ENCODE measurements at places on chromosomes 7 and 10.

DNA sequence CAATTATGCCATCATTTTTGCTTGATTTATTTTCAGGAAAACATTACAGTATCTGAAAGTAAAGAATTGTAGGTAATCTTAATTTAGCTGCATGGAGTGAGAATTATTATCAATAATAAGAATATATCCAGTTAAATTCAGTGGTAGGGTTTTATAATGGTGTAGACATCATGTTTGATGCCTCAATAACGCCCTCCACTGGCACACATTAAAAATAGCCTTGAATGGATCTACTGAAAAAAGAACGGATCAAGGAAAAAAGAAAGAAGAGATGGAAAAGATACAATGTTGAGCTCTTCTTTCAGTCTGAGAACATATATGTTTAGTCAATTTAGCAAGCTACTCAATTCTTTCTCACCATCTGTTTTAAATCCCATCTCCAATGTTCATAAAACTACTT is 319.2 kb downstream of the CDC14C start:
- DNase-seq, result no peak

GRCh38 chr10:67780759-67781538 is 57.0 kb downstream of the DNAJC12 start:
- no peak for DNase-seq

DNA sequence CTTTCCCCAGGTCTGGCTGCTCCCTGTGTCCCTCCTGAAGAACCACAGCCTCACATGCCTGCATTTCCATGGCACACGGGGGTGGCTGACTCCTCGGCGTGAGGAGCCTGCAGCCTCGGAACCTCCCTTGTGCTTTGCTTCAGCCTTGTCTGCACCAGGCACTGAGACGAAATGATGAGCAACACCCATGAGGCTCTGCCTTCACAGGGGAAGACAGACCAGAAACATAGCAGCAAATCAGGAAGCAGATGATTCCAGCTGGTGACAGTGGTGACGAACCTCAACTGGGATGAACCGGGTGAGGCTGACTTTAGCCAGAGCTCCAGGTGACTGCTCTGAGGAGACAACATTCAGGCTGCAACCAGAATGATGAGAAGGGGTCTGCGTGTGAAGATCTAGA is 84.5 kb upstream of the SMNDC1 start:
- DNase-seq, result peak; percentile 91

DNA sequence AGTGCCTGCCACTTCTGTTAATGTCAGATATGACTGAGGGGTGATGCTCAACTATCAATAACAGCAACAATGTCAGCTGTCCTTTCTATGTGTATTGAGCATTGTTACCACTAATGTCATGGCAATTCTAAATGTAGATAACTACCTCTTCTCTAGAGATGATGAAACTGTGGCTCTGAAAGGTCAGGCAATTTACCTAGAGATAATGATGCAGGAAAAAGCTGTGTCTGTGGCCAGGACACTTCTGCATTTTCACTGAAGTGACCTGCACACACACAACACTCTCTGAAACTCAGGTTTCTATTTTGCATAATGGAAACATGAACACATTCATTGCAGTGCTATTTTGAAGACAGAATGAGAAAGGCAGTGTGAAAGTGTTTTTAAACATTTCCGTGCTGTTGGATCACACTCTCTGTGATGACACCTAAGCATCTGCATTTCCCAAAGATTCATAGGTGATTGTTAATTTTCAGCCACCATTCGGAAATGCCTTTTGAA is 148.2 kb downstream of the KCND2 start:
- DNase-seq, result no peak

DNA sequence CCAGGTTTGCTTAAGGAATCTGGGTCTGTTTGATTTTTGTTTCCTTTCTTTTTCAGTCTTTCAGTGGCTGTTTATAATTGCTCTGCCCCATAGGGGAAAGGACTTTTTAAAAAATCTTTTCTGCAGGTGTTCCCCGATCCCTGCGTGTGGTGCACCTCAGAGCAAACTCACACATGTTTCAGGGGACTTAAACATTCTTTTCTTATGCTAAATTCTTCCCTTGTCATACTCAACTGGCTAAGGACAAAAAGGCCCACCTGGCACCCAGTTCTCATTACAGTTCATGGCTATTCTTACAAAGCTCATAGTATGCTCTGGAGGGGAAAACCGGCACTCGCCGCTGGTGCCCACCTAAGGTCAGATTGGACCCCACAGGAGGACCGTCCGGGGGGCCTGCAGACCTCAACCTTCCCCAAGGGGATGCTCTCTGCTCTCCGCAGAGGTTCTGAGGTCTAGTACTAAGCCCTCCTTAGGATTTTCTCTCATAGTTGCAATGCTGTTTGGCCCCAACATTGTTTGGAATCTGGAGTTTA is 220.3 kb downstream of the HGF start:
- no peak for DNase-seq

DNA sequence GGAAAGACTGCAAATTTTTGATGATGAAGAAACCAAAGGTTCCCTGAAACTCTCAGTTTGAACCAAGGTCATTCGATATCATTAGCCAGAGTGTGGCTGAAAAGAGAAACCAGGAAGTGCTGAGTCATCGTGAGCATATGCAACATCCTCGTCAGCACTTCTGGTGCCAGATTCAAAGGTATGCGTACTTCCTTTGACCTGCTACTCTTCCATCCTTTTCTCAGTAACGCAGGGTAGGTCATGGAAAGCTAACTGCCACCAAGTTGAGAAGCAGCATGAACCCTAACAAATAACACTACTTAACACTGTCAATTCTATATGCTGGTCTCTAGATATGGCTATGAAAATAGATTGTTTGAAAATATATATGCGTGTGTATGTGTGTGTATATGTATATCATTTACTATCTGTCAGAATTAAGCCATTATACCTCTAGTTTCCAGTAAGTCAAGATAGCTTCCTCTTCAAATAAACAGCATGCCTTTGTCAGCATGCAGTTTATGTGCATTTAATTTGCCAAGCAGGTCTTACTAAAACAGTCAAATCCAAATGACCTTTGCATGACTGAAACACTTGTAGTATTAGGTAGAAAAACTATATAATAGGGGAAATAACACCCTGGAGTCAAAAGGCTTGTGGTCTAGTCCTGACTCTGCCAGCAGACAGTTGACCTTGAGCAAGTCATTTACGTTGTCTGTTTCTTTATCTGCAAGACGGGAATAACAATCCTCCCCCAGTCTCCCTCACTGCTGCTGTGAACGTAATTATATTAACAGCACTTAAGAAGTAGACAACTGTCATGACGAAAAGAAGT is 26.4 kb downstream of the CDK6 start:
- peak; percentile 80 for DNase-seq

DNA sequence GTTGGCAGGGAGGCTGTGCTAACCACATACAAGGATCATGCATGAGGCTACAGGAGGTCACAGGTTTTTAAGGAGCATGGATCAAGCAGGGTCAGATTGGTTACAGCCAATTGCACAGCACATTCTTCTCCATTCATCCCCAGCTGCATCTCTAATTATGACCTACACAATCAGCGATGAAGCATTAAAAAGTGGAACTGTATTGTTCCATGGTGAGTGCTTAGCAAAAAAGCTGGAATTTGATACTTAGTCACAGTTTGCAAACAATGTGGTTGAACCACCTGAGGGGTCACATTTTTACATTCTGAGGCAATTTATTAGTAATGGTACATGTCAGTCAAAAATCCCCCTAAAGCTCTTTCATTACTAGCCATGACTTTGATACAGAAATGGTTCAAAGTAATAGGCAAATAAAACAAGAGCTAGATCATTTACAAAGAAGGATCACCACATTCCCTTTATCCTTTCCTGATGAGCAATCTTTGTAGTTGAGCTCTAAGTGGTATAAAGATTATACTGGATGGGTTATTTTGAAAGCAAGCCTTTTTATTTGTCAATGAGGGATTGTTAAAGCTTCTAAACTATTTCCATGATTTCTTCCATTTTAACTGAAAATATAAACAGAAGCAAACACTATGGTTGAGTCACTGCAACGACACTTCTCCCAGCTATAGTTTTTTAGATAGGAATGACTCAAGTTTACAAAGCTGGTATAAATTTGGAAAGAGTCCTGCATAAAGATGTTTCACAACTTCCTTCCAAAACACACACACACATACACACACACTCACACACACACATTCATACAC is 217.8 kb upstream of the SEMA3A start:
- peak; percentile 5 for DNase-seq

GRCh38 chr7:121305109-121305508 is 23.7 kb upstream of the WNT16 start:
- no peak for DNase-seq

DNA sequence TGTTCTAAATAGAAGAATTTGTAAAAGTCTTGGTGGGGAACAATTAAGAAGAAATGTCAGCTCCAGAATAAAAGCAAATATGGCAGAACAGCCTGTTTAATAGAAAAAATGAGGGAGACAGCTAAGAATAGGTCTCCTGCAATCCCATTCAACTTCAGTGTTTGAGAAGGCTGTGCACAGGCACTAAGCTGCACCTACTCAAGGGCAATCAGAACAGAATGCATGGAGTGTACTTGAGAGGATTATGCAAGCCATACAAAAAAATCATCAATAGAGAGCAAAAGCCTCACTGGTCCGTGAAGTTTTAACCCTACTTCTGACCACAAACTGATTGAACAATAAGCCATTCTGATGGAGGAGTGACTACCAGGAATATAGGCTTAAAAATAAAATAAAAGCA is 690.7 kb upstream of the PCDH15 start:
- no peak for DNase-seq

DNA sequence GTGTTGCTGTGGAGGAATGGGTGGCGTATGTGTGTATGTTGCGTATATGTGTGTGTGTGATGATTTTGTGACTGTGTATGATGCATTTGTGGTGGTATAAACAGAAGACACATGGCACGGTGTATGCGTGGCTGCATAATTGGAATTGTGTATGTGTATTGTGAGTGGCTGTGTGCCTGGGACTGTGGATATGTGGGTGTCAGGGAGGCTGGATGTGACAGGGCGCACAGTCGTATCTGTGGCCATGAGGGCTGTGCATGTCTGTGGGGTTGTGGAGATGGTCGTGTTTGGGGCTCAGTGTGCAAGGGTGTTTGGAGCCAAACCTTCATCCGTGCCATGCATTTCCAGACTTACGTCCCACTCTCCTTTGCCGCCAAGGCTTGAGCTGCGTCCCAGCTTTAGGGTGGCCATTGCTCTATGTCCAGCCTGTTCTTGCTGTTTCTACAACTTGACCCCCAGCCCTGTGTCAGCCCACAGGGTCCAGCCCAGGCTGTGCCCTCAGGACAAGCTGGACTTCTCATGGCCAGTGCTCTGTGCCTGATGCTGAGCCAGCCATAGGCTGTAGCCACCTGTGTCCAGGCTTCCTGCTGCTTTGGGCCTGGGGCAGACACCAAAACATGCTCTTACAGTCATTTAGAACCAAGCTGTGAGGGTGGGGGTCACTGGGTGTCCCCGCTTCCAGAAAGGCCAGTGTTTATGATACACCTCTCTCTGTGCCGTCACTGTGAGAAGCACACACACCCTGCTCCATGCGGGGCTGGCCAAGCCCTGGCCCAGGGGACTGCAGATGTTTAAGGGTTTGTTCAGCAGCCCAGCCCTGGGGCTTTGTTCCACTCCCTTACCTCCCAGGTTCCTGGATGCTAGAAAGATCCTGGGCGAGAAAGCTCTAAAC is 127.6 kb downstream of the NEURL1 start:
- DNase-seq, result no peak

DNA sequence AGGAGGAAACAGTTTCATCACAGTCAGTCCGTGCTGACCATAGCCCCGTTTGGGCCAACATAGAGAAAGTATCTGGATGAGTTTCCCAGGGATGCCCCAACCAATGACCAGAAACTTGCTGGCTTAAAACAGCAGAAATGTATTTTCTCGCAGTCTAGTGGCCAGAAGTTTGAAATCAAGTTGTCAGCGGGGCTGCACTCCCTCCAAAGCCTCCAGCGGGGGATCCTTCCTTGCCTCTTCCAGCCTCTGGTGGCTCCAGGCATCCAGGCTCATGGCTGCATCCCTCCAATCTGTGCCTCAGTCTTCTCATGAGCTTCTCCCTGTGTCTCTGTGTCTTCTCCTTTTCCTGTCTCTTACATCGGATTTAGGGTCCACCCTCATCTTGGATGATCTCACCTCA is 89.6 kb upstream of the CTBP2 start:
- DNase-seq, result no peak

- no peak for DNase-seq
Measured at GRCh38 chr10:59950105-59950504, 43.7 kb upstream of the CCDC6 start.

- DNase-seq, result peak; percentile 26
Measured at GRCh38 chr10:43202657-43203447, 64.0 kb downstream of the RASGEF1A start.

DNA sequence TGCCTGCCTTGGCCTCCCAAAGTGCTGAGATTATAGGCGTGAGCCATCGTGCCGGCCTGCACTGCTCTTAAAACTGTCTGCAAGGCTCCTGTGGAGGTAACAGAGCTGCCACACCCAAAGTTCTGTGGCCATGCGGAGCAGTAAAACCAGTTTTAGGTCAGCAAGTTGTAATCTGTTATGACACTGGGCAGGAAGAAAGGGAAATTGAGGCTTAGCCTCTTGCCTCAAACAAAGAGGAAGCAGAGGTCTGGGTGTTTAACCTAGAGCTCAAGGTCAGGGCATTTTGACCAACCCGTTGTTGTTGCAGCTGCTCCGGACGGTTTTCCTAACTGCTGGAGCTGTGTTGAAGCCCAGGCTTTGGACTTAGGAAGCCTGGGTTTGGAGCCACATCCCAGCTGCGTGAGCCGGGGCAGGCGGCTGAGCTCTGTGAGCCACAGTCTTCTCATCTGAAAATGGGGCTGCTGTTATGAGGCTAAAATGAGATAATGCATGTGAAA is 7.4 kb upstream of the RRP12 start:
- DNase-seq, result peak; percentile 51

GRCh38 chr10:12801214-12802087 is 200.1 kb downstream of the CCDC3 start:
- DNase-seq, result no peak

GRCh38 chr10:21808550-21808949 is 195.0 kb downstream of the DNAJC1 start:
- DNase-seq, result no peak

GRCh38 chr7:50856806-50857205 is 74.1 kb upstream of the GRB10 start:
- no peak for DNase-seq

DNA sequence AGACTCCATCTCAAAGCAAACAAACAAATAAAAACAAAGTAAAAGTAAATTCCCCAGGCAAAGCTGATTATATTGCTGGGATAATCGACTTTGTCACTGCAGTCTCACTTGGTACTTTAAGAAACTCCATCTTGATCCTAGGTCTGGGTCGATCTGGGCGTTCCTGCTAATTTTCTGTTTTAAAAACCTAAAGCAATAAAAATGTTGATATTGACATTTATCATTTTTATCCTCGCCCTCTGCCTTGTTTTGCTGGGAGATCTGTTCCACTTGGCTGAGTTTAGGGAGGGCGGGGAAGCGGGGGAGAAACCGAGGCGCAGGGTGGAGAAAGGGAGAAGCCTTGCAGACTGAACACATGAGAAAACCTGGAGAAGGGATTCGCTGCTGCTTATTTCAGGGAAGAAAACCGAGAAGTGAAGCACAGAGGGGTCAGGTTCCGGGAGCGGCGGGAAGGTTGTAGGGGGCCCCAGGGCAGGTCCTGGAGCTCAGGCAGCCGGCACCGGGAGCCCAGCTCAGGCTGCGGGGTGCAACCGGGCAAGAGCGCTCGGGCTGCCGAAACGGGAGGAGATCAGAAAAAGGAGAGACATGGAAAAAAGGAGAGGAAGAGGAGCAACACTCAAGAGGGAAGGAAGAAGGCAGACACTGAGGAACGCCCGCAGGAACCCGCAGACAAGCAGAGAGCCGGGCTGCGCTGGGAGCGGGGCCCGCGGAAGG is 27.3 kb upstream of the KMT2C start:
- DNase-seq, result no peak

Measured in suppressor macrophage treated with lipopolysaccharide for 4 hours (primary cell).